ENCODE measurements at places on chromosomes 6 and 20.

DNA sequence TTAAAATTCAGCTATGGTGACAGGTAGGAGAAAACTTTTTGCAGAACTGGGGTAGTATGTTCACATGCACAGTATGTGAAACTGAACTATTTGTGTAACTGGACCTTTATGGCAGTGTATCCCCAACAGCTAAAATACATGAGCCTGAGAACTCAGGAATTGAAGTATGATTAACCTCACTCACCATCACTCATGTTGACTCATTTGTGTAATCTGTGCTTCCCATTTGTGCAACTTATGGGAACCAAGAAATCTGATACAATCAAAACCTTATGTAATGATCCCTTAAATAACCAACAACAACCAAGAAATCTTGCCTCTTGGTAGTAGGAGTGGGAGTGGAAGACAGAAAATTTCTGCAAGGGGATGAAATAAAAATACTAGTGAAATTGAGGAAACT is 674.9 kb downstream of the HDGFL1 start:
- DNase-seq, result no peak

GRCh38 chr6:160221423-160221822 is 37.2 kb downstream of the SLC22A2 start:
- no peak for DNase-seq

DNA sequence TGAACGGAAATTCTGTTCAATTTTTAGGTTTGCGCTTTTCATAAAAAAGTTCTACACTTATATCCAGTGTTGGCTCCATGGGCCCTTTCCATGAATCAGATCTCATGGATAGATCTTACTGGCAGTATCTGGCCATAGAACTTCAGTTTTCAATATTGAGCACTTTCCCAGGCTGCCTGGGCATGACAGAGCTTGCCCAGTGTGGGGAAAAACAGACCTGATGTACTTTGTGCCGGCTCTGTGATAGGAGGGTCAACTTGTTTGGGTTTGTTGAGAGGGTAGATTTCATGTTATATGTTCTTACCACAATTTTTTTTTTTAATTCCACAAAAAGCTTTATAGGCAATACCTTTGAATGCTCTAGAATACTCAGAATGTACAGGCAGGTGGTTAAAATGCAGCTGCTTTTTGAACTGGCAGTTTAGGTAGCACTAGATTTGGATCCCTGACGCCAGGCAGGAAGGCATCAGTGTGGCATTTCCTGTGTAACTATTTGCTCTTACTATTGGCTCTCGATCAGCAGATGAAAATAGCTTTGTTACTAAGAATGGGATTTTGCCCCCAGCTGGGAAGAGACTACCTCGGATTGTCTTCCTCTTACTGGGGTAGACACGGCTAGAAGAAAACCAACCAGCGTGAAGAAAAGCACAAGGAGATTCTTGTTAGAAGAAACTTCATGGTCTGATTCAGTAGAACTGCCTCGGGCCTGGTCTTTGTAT is 404.9 kb upstream of the SOX4 start:
- no peak for DNase-seq

DNA sequence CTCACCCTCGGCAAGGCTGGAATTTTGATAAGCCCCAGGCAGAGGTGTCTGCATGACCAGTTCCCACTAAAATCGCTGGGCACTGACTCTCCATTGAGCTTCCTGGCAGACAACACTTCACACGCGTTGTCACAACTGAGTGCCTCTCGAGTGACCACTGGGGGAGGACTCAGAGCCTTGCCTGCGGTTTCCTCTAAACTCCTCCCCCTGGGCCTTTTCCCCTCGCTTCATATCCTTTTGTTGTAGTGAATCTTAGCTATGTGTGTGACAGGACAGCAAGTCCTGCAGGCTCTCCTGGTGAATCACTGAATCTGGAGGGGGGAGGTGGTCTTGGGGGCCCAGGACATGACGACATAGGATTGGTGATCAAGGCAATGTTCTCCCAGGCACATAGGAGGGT is 670.8 kb downstream of the PRKN start:
- no peak for DNase-seq

- no peak for DNase-seq
Measured at GRCh38 chr6:164124986-164125385, 710.5 kb downstream of the QKI start.

DNA sequence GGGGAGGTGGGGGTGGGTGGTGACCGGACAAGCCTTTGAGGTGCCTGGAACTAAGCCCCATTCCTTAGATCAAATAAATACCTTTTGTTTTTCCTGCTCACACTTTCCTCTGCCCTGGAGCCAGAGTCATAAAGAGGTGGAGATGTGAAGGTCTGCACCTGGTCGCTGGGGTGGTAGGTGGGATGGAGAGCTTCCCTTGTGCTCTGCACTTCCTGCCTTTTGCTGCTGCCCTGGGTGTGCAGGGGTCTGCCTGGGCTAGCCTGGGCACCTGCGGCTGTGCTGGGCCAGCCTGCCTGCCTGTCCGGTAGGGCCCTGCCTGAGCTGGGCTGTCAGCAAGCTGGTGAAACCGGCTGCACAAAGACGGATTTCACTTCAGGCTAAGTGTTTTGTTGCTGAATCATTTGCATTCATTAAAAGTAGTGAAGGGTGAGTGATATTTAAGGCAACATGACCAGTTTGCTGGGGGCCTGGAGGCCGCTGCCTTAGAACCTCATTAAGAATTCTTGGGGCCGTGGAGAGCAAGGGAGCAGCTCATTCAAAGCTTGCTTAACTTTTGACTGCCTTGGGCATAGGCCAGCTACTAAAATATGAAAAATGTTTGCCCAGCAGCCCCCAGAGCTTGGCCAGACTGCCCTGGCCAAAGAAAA is 20.5 kb downstream of the PTK7 start:
- no peak for DNase-seq

DNA sequence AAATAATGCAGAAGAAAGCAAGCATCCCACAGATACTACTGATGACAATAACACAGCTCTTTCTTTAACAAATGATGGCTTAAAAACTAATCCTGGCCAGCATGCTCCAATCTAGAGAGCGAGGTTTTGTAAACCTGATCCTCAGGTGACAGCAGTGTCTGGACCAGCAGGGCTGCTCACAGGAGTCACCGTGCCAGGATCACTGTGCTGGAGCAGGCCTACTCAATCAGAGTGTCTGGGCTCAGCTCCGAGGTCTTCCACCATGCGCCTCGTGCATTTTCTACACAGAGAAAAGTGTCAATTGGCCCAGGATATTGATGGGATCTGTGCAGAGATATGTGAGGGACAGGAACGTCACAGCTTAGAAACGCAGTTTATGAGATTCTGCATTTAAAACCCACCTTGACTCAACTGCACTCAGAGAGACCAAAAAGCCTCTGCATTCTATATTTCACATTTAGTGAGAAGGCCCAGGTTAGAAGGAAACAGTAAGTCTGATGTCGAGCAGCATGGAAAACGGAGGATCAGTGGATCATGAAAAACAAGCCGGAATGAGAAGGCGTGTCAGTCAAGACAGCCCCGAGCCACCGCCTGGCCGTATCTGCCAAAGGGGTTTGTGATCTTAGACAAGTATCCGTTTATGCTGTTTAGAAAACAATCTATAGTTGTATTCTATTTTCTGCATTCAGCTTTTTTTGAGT is 7.8 kb downstream of the RAMACL start:
- DNase-seq, result no peak

DNA sequence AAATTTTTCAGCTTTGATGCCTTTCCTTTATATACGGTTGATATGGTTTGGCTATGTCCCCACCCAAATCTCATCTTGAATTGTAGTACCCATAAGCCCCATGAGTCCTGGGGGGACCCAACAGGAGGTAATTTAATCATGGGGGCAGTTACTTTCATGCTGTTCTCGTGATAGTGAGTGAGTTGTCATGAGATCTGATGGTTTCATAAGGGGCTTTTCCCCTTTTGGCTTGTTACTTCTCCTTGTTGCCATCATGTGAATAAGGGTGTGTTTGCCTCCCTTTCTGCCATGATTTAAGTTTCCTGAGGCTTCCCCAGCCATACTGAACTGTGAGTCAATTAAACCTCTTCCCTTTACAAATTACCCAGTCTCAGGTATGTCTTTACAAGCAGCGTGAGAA is 66.8 kb downstream of the ARHGAP18 start:
- no peak for DNase-seq

DNA sequence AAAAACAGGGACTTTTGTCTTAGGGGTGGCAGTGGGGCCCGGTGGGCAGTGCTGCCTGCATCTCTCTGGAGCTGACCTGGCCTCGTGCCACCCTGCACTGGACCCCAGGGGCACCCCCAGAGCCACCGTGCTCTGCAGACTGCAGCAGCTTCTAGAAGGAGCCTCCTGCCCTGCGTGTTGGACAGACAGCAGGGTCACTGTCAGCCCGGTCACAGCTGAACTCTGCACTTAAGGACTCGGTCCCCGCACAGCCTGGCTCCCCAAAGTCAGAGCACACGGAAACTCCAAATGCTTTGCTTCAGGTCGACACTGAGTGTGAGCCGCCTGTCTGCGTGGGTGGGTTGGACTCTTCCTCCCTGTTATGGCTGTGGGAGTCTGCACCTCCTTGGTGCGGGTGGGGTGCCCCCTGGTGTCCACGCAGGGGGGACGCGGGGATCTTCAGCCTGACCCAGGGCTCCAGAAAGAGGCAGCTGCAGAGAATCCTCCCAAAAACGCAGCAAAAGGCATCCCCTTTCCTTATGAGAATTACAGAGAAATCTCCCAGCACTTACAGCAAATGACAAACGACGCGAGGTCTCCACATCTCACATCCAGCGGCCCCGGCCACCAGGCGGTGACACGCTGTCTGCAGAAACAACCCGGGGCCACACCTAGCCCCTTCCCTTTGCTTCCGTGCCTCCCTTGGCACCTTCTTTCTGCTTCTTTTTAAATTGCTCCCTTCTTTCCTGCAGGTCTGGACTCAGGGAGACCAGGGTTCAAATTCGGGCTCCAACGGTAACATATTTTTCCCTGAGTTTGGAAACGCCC is 36.3 kb upstream of the DACT2 start:
- no peak for DNase-seq

- DNase-seq, result no peak
Measured at GRCh38 chr20:18545566-18545965, 21.7 kb upstream of the SMIM26 start.

- DNase-seq, result no peak
Measured at GRCh38 chr6:105550955-105551620, 148.2 kb upstream of the PREP start.

DNA sequence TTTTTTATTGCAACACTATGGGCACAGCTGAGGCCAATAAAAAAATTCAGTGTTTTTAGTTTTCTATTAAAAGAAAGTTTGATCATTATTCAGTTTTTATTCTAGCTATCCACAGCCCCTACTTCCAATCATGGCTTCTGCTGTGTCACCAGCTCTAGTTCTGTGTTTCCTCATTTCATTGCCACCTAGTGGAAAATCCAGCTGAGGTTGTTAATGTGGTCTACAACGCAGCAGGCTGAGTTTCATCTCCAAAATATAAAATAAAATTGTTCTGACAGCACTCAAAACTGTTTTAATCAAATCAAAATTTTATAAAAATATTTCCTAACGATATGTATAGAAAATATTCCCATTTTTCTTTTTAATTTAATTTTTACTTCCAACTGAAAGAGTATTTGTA is 13.6 kb downstream of the COL9A1 start:
- no peak for DNase-seq

DNA sequence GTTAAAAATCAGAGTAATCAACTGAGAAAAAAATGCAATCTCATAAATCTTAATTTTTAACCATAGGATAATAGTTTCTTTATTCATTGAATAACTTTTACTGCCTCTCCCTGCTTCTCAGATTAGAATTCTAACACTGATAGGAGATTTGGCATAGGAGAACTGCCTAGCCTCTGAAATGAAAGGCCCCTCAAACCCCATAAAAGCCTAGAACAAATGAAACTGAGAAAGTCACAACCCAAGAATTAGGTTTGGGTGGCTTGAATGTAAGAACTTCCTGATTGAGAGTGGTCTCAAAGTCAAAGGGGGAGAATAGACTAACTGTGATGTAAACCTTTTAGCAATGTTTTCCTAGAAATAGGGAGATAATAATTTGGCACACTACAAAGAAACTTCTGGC is 52.2 kb downstream of the SAMD5 start:
- no peak for DNase-seq

GRCh38 chr6:75025371-75025770 is 180.5 kb downstream of the COL12A1 start:
- DNase-seq, result no peak

DNA sequence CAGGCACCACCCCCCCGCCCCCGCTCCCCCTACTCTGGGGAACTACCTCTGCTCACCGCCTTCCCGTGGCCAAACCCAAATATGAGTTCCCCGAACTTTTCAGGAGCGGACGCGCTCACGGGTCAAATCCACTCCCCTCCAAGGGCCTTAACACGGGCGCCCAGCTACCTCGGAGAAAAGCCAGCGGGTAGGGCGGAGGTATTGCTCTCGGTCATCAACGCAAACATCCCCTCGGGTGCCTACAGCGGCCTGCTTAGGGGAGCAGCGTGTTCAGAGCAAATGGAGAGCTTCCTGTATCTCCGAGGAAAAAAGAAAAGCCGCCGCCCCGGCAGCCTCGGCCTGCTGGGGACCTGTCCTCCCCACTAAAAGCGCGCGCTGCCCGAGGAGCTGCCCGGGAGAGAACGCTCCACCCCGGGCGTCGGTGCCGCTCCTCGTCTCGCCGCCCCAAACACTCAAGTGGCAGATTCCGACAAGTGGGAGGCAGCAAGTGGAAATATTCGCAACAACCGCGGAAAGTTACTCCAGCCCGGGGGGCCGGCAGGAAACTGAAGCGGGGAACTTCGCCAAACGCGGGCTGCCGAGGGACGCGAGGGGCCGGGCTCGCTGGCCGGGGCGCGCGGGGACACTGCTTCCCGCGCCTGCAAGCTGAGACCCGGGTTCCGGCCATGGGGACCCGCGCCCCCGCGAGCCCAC is 699 bp downstream of the PTPRT start:
- DNase-seq, result no peak

DNA sequence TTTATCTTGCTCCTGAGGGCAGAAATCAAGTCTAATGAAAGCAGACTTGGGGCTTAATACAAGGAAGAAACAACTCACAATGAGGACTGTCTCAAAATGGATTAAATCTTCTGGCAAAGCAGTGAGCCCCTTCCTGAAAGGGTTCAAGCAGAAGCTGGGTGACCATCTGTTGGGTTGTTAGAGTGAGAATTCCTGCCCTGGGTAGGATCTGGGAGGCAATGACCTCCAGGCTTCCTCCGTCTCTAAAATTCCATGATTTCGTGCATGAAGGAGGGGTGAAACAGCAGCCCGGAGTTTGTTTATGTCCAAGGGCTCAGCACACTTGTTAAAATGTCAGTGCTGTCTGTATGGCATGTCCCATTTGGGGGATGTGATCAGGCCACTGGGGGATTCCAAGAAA is 64.0 kb upstream of the KCNK16 start:
- DNase-seq, result no peak

- no peak for DNase-seq
Measured at GRCh38 chr20:63822276-63822696, 8.8 kb downstream of the ZBTB46 start.
